ENCODE measurements at places on chromosomes 1 and 21.

GRCh38 chr1:223819730-223820514 is 25.8 kb downstream of the TP53BP2 start:
- no peak for DNase-seq

DNA sequence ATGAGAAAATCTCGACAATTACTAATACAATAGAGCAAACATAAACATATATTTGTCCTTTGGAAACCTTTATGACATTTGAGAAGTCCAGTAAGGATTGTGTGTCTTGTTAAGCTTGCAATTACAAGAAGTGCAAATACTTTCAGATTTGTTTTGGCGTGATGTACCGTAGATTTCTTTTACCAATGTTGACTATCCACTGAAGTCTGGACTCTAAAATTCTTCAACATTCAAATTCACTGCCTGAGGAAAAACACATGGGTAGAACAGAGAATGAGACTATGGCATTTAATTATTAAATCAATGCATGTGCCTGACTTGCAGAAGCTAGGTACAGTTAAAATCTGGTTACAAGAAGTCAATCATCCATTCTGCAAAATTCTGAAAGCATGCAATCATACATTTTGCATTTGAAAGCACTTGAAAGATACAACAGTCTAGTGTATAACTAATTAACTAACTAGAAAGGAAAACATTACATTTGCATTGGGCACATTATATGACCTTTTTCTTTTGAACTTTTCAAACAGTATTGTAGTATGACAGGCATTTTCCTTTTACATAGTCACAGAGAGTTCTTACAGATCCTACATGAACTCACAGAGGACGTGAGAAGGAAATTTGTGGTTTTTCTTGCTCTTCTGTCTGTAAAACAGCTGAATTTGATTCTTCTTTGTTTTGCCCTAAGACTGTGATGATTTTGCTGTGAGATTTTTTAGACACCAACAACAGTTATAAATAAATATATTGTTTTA is 511.1 kb upstream of the ADGRL4 start:
- no peak for DNase-seq

DNA sequence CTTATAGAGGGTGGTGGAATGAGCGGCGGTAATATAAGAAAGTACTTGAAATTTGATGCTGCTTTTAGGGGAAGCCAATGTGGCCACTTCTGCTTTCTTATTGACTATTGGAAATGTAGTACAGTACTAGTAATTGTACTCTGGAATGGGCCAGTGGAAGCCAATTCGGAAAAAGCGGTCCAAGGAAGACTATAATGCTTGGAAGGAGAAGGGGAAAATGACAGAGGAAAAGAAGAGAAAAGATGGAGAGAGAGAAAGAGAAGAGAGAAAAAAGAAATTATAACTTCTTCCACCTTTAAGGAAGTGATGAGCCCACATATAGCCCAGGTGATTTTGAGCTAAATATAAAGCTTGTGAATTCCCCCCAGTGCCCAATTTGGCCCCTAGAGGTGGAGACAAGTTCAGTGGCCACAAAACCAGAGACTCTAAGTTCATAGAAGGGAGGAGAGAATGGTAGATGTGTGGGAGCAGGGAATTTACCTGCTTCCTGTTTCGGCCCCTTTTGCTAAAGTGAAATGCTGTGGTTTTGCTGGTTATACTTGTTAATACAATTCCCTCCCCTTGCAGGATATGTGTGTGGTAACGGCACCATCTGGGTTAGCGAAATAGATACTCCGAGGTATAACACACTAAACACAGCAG is 35.7 kb upstream of the DUSP10 start:
- no peak for DNase-seq

GRCh38 chr1:19453741-19454201 is 31.6 kb downstream of the CAPZB start:
- DNase-seq: no peak

- DNase-seq: no peak
Measured at GRCh38 chr1:195763907-195764374, 844.3 kb downstream of the KCNT2 start.

DNA sequence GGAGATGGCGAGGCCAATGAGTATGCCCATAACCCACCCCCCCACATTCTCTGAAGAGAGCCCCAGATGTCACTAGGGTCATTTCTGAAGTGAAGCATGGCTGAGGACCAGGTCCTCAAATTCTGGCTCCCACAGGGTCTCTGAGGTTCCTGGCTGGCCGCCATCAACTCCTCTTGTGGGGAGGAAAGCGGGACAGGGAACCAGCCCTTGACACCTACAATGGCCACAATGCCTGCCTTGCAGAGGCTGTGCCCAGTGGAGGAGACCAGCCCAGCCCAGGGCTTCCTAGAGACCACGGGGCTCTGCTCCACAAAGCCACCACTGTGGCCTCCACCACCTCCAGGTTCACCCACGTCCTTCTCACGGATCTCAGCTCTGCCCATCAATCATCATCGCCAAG is 120.1 kb upstream of the ARHGEF16 start:
- DNase-seq: no peak

GRCh38 chr1:78145105-78145580 is 99.4 kb downstream of the GIPC2 start:
- DNase-seq: peak; percentile 14

DNA sequence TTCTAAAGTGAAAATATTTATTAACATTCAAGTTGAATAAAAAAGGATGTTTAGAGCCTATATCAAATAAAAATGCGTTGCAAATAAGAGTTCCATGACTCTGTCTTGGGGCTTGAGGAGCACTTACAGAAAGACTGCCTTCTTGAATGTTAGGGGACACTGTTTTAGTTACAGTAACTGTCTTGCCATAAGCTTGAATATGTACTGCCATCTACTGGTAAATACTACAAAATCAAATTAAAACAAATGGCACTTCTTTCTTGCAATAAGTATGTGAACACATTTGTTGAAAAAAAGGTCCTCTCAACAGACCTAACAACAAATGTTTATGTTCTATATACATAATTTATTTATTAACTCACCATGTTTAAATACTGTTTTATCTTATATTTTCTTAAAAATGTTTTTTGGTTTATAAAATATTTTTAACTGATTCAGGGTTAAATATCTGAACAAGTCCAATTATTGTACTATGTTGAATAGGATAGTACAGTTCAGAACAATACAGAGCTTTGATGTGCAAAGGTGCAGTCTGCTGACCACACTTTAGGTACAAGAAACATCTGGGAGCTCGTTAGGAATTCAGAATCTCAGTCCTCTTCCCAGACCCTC is 199.5 kb downstream of the LRRIQ3 start:
- no peak for DNase-seq

DNA sequence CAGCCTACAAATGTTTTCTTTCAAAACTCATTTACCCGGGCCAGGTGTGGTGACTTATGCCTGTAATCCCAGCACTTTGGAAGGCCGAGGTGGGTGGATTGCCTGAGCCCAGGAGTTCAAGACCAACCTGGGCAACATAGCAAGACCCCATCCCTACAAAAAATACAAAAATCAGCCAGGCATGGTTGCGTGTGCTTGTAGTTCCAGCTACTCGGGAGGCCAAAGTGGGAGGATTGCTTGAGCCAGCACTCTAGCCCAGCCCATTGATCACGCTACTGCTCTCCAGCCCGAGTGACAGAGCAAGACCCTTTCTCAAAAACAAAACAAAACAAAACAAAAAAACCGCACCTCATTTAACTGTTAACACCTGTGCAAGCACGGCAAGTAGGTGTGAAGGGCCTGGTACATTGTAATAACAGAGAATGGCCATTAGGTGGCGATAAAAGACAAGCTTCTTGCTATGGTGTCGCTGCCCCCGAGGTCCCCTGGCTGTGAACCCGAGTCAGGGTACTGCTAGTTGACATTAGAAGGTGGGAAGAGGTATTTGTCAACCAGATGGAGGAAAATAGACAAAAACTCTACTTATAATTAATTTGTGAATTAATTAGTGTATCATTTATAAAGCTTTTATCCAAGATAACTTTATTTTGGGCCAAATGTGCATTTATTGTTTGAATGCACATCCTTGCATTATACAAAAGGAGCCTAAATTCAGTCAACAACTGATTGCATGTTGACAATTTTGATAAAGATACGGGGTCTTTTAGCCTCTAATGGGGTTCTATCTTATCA is 66.5 kb downstream of the SH3BGR start:
- DNase-seq: peak; percentile 10

DNA sequence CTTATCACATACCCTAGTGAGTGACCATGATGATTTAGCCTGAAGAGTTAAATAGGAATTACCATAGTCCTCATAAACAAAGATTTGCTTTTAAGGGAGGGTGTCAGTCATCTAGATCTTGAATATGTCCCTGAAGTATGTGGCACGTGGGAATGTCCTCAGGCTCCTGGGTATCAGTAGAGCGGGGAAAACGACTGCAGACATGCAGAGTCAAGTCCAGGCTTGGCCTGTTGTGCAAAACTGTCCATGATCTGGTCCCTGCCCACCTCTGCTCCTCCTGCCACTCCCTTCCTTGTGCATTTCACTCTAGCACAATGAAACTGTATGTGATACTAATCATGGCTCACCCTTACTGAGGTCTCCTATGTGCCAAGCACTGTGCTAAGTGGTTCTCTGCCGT is 12.9 kb downstream of the MOV10 start:
- DNase-seq: no peak

DNA sequence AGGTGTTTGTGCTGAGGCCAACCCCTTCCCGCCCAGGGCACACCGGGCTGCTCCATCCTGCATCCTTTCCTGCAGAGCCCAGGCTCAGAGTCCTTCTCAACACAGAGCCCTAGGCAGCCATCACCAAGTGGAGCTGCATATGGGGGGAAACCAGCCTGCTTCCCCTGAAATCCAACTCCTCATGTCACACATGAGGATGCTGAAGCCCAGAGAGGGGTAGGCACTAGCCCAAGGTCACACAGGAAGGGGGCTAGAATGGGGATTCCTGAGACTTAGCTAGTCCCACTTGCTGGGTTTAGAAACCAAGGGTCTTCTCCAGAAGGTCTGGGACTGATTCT is 5.5 kb upstream of the TNFRSF1B start:
- DNase-seq: no peak

GRCh38 chr1:60963167-60963940 is 119.0 kb upstream of the NFIA start:
- DNase-seq: no peak

DNA sequence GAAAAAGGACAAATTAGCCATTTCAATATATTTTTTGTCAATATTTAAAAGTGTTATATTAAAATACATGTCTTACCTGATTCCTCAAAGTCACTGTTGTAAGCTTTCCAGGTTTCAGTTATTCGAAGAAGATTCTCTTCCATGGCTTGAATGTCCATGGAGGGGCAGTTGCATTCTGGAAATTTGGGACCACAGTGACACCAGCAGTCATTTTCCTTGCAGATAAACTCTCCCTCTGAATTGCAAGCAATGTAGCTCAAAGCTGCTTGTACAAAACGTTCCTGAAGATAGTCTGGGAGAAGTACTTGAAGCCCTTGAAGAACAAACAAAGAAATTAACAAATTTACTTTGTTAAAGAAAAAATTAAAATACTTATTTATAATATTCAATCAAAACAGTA is 251.7 kb downstream of the BRINP3 start:
- no peak for DNase-seq

DNA sequence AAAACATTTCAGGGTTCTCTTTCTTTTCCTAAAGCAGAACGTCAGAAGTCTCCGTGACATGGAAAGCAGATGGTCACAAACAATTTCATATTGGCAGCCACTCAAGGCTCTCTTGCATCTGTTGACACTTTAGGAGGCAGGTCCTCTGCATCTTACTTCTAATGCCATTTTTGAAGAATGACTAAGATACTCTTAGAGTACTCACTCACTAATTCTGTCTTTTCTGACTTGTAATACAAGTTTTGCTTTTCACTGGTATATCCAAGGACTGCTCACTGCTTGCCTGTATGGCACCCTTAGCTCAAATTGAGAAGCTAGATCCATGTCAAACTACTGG is 68.3 kb downstream of the PRRX1 start:
- DNase-seq: no peak

DNA sequence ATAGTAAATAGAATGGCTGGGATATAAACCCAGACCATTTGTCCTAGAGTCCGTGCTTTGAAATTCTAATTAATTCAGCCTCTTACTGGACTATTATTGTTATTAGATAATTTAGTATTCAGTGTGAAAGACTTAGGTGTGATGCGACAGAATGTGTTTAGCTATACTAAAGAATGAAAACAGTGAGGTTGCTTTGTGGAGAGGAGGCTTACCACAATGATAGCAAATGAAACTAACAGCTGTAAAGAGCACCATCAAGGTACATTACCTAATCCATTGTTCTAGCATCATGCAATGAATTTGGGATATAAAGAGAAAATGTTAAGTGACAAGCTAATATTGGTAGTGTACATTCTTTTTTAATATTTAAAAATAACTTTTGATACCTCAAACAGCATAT is 911.1 kb downstream of the KCNT2 start:
- no peak for DNase-seq

DNA sequence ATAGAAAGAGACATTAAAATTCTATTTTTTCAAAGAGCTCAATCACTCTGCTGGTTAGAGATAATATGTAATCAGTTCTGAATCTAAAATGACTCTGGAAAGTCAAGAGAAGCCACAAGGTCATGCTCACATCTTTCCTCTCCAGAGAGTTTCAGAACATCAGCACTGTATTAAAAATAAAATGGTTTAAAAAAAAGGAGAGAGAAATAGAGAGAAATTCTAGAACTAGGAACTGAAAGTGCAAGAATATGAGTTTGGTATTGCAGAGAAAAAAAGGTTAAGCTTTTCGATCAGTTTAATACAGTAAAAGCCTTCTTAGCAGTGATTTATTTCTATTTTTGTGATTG is 44.0 kb upstream of the DIPK1A start:
- no peak for DNase-seq

DNA sequence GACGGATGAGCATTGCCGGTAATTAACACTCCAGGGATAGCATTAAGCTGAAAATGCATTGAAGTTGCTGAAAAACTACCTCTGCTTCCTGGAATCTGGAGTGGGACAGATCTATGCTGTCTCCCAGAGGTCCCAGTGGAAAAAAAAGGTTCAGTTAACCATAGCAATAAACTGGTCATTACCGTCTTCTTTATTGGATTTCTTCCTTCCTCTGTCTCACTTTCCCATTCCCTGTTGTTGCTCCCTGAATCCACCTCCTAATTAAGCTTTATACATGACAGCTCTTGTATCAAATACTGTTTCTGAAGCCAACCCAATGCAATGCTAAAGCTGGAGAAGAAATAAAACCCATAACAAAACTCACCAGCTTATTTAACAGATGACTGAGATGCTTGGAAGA is 1805.9 kb downstream of the NCAM2 start:
- DNase-seq: no peak

- no peak for DNase-seq
Measured at GRCh38 chr1:66523562-66523961, 10.4 kb upstream of the SGIP1 start.

- no peak for DNase-seq
Measured at GRCh38 chr21:41706263-41706639, 60.6 kb downstream of the RIPK4 start.

GRCh38 chr21:37072274-37072987 is 440 bp downstream of the PIGP start:
- DNase-seq: peak; percentile 62

DNA sequence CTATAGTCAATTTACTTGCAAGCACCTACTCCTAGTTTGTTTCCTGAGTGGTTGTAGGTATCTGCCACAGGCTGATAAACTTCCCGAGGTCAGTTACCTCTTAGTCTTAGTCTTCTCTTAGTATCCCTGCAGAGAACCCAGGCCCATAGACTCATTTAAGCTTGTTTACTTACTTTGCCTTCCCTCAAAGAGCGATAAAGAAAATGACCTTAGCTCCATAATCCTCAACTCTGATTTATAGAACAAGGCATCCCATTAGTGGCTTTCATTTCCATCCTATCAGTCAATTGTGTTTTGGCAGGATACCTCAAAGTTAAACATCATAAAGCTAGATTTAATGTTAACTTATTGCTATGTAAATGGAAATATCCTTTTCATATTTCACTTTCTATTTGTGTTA is 119.7 kb downstream of the UCHL5 start:
- DNase-seq: no peak

GRCh38 chr1:30589083-30589482 is 134.3 kb downstream of the MATN1 start:
- no peak for DNase-seq

Data from activated T-cell treated with anti-CD3 and anti-CD28 coated beads for 48 hours (primary cell).